ENCODE measurements at places on chromosomes 6 and 20.

GRCh38 chr6:71983131-71983530 is 96.8 kb downstream of the RIMS1 start:
- H3K4me1 ChIP-seq: no peaks in the 10 kb centered on the region
- no peak overlapping the region for H3K27ac ChIP-seq
- no peaks in the 10 kb centered on the region for H3K36me3 ChIP-seq
- H3K27me3 ChIP-seq: no peaks in the 10 kb centered on the region
- H3K4me3 ChIP-seq: no peak overlapping the region

GRCh38 chr20:41671143-41671542 is 53.0 kb upstream of the CHD6 start:
- H3K27ac ChIP-seq: no peak overlapping the region
- H3K4me1 ChIP-seq: no peaks in the 10 kb centered on the region
- no peak for DNase-seq
- H3K36me3 ChIP-seq: no peaks in the 10 kb centered on the region

- DNase-seq: peak; percentile 78
- H3K36me3 ChIP-seq: no peaks in the 10 kb centered on the region
- no peaks in the 10 kb centered on the region for H3K4me1 ChIP-seq
- no peak overlapping the region for H3K27ac ChIP-seq
- H3K4me3 ChIP-seq: peak overlapping the region; percentile 81
Observed at GRCh38 chr20:46088409-46089166, 1.2 kb downstream of the NCOA5 start.

DNA sequence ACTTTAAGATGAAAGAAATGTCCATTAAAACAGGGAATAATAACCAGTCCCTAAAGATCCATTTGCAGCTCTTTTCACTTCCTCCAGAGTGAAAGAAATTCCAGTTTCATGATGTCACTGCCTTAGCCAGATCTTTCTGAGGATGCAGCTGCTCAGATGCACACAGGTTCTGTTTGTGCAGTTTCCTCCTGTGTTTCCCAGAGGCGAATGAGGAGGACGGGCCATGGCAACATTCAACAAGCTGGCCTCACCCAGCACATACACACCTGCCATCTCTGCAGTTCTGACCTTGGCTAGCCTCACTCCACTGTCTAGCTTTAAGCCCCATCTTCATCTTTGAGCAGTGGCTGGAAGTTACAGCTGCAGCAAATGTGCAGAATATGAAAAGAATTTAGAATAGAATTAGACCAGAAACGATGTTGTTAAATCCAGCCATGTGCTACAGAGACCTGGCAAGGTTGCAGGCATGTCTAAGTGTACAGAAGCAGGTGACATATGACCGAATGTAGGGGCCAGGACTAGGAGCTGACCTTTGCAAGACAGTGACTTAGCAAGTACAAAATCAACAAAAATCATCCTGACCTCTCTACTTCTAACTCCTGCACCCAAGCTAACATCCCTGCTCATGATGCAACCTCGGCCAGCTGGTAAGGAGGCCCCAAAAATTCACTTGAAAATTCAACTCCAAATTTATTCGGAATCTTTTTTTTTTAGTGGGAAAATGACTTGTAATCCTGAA is 35.0 kb downstream of the FAM50B start:
- no peaks in the 10 kb centered on the region for H3K36me3 ChIP-seq
- no peak overlapping the region for H3K27ac ChIP-seq
- H3K4me3 ChIP-seq: no peak overlapping the region
- no peaks in the 10 kb centered on the region for H3K27me3 ChIP-seq
- peak; percentile 29 for DNase-seq

- peaks cover 3% of the 10 kb centered on the region for H3K4me1 ChIP-seq
- no peak overlapping the region for H3K27ac ChIP-seq
- no peaks in the 10 kb centered on the region for H3K36me3 ChIP-seq
- peaks cover 7% of the 10 kb centered on the region for H3K27me3 ChIP-seq
- no peak overlapping the region for H3K4me3 ChIP-seq
Observed at GRCh38 chr20:58155148-58155925, 73.1 kb downstream of the ANKRD60 start.

GRCh38 chr6:146768722-146769121 is 169.9 kb downstream of the ADGB start:
- H3K36me3 ChIP-seq: no peaks in the 10 kb centered on the region
- H3K4me1 ChIP-seq: no peaks in the 10 kb centered on the region
- no peak for DNase-seq
- no peak overlapping the region for H3K27ac ChIP-seq

- peak overlapping the region; percentile 20 for H3K4me3 ChIP-seq
- H3K4me1 ChIP-seq: no peaks in the 10 kb centered on the region
- DNase-seq: no peak
- no peak overlapping the region for H3K27ac ChIP-seq
Observed at GRCh38 chr6:168939796-168940195, 313.9 kb downstream of the THBS2 start.

- peaks cover 11% of the 10 kb centered on the region for H3K4me1 ChIP-seq
- no peak overlapping the region for H3K4me3 ChIP-seq
- no peaks in the 10 kb centered on the region for H3K36me3 ChIP-seq
- no peak for DNase-seq
Observed at GRCh38 chr6:21987501-21987957, 309.3 kb downstream of the PRL start.

DNA sequence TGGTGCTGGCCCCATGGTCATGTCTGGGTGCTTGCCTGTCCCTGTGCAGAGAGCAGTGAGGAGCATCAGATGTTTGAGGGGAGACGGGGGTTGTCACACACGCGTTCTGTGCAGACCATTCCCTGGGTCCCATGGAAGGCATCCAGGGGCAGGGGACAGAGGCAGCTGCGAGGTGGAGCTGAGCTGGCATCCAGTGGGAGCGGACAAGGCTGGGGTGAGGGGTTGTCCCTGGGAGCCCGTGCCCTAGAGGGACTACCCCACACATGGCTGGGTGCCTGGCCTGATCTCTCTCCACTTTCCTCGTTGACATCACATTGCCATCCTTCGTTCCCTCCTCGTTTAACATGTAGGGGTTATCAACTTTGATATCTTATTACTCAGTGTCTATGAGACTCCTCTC is 331.3 kb downstream of the CDH4 start:
- no peaks in the 10 kb centered on the region for H3K36me3 ChIP-seq
- no peak overlapping the region for H3K4me3 ChIP-seq
- no peak overlapping the region for H3K27ac ChIP-seq

DNA sequence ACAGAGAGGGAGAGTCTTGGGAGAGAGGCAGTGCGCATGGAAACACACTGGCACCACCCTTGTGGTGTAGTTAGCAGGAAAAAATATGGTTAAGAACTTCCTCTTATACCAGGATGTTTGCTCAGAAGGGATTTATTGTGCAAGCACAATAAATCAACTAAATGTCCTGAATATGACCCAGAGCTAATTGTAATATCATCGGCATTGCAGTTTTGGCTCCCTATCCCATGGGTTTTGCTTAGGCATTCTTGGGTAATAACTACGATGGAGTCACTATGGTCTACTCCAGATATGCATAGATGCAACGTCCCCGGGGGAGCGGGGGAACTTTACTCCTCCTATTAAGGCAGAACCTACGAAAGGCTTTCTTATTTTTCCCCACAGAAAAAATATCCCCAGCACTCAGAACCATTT is 751.6 kb downstream of the EYS start:
- no peak overlapping the region for H3K27ac ChIP-seq
- H3K27me3 ChIP-seq: no peaks in the 10 kb centered on the region
- no peaks in the 10 kb centered on the region for H3K36me3 ChIP-seq

- H3K4me1 ChIP-seq: peaks cover 21% of the 10 kb centered on the region
- H3K27ac ChIP-seq: no peak overlapping the region
- no peaks in the 10 kb centered on the region for H3K36me3 ChIP-seq
- H3K4me3 ChIP-seq: no peak overlapping the region
- no peaks in the 10 kb centered on the region for H3K27me3 ChIP-seq
Observed at GRCh38 chr6:119036081-119036480, 42.4 kb downstream of the FAM184A start.

DNA sequence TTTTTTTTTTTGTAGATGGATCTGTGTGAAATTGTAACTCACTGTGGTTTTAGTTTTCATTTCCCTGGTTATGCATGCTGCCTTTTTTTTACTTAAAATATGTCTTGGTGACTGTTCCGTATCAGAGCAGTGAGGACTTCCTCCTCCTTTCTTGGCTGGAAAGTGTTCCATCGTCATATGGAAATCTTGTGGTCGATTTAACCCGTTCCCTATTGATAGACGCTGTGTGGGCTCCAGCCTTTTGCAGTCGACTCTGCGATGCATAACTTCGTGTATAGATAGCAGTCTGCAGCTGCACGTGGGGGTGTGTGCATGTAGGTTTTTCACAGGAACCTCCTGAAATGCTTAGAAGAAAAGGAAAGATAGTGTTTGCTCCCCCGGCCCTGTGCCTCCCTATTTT is 28.1 kb upstream of the PNPLA1 start:
- H3K36me3 ChIP-seq: no peaks in the 10 kb centered on the region
- H3K4me3 ChIP-seq: no peak overlapping the region
- H3K4me1 ChIP-seq: peaks cover 16% of the 10 kb centered on the region
- H3K27ac ChIP-seq: no peak overlapping the region

DNA sequence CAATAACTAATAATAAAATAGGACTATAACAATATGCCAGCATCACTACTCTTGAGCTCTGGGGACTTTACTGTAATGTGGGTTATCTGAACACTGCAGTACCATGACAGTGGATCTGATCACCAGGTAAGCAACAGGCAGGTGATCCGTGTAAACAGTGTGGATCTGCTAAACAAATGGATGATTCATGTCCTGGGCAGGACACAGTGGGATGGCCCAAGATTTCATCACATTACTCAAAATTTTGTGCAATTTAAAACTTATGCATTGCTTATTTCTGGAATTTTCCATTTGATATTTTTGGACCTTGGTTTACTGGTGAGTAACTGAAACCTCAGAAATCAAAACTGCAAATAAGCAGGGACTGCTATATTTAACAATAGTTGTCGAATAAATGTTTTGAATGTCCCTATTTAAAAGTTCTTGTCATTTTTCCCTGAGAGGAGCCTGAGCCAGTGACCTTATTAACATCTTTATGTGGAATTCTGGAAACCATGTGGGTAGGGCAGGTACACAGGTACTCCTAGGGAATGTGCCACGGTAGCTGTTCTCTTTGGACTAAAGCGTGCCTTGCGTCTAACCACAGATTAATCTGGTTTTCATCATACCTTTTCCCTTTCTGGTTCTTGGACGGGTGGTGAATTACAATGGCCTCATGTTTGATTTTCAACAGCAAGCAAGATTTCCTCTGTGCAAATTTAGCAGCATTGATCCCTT is 214.5 kb upstream of the SASH1 start:
- no peaks in the 10 kb centered on the region for H3K4me1 ChIP-seq
- H3K36me3 ChIP-seq: no peaks in the 10 kb centered on the region
- H3K27me3 ChIP-seq: no peaks in the 10 kb centered on the region
- no peak overlapping the region for H3K27ac ChIP-seq
- no peak overlapping the region for H3K4me3 ChIP-seq
- DNase-seq: peak; percentile 83

- H3K27ac ChIP-seq: no peak overlapping the region
- peaks cover 2% of the 10 kb centered on the region for H3K4me1 ChIP-seq
- H3K4me3 ChIP-seq: no peak overlapping the region
- no peaks in the 10 kb centered on the region for H3K27me3 ChIP-seq
- no peaks in the 10 kb centered on the region for H3K36me3 ChIP-seq
Observed at GRCh38 chr6:159826968-159827647, 27.0 kb downstream of the PNLDC1 start.

DNA sequence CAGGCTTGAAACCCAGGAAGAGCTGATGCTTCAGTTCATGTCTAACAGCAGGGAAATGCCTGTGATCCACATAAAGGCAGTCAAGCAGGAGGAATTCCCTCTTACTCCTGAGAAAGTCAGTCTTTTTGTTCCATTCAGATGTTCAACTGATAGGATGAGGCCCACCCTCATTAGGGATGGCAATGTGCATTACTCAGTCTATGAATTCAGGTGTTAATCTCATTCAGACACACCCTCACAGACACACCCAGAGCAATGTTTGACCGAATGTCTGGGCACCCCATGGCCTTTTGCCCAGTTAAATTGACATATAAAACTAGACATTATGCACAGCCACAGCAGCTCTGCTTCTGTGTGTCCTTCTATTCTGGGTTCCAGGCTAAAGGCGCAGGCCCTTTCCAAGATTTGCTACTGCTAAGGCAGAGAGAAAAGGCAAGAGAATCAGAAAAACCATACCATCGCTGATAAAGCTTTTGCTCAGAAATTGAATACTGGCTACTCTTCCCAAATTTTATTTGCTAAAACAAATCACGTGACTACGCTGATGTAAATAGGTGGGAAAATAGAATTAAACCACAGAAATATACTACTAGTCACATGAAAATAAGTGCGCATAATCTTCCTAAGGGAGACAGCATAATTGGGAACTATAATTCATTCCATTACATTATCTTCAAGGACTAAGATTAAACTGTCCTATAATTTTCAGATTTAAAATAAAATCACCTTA is 625.0 kb upstream of the MAN1A1 start:
- H3K4me3 ChIP-seq: no peak overlapping the region
- no peaks in the 10 kb centered on the region for H3K36me3 ChIP-seq
- no peak for DNase-seq

DNA sequence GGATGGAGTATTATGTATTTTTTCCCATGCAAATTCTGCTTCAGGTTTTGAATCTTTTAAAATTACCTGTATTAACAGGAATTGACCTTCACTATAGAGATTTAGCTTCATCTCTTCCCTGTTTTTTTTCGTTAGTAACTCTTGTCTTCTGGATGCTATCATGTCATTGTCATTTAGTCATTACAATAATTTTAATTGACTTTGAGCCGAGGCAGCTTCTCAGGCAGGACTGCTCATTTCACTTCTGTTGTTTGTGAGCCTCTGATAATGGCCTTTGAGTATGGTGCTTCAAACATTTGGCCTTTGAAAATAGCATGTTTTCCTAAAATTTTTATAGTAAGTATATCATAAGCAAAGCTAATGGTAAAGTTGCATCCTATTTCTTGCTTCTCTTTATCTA is 375.1 kb upstream of the MMS22L start:
- no peaks in the 10 kb centered on the region for H3K27me3 ChIP-seq
- no peak overlapping the region for H3K4me3 ChIP-seq
- DNase-seq: no peak
- no peaks in the 10 kb centered on the region for H3K4me1 ChIP-seq
- no peak overlapping the region for H3K27ac ChIP-seq
- H3K36me3 ChIP-seq: no peaks in the 10 kb centered on the region

- no peak overlapping the region for H3K27ac ChIP-seq
- no peak for DNase-seq
- no peaks in the 10 kb centered on the region for H3K27me3 ChIP-seq
- H3K4me3 ChIP-seq: no peak overlapping the region
- H3K4me1 ChIP-seq: no peaks in the 10 kb centered on the region
- no peaks in the 10 kb centered on the region for H3K36me3 ChIP-seq
Observed at GRCh38 chr6:51963980-51964379, 123.4 kb downstream of the PKHD1 start.

GRCh38 chr6:21348504-21349195 is 244.9 kb upstream of the SOX4 start:
- peaks cover 2% of the 10 kb centered on the region for H3K4me1 ChIP-seq
- no peaks in the 10 kb centered on the region for H3K27me3 ChIP-seq
- no peak overlapping the region for H3K27ac ChIP-seq
- H3K36me3 ChIP-seq: no peaks in the 10 kb centered on the region
- no peak for DNase-seq

All from trophoblast cell (in vitro differentiated cells and primary cell).